HT-29 (cell line): ENCODE measurements at places on chromosomes 5 and 9. TPM values are rescaled to one million over a fixed set of nuclear protein-coding genes. Genes with fewer than 3 reads are reported as not detected.

The GRPEL2 gene
- total RNA-seq = 10.7 and 14.2 TPM in 2 replicates

The TTC16 gene
- not detected in 2 replicates for total RNA-seq

The GABRA6 gene
- total RNA-seq = not detected in 2 replicates

The OR1J2 gene
- not detected in 2 replicates for total RNA-seq

The NTNG2 gene
- total RNA-seq = not detected in 2 replicates

The FOXD4L4 gene
- not detected in 2 replicates for total RNA-seq

The PCDHGB7 gene
- total RNA-seq = 0.66 and 2.1 TPM in 2 replicates

The MIGA2 gene
- total RNA-seq = 64.8 and 66.6 TPM in 2 replicates

The RUSC2 gene
- 0.94 and 2.0 TPM in 2 replicates for total RNA-seq

The BAG1 gene
- total RNA-seq = 70.0 and 78.4 TPM in 2 replicates

The BTNL9 gene
- 32.4 and 36.7 TPM in 2 replicates for total RNA-seq

The DNAJC18 gene
- 0.44 and 0.81 TPM in 2 replicates for total RNA-seq

The EIF4E1B gene
- not detected in 2 replicates for total RNA-seq

The HOMER1 gene
- 5.7 and 7.9 TPM in 2 replicates for total RNA-seq

The SH2D3C gene
- total RNA-seq = not detected in 2 replicates

The CAST gene
- total RNA-seq = 35.6 and 37.2 TPM in 2 replicates

The PCDHA7 gene
- not detected in 2 replicates for total RNA-seq

The PAPPA gene
- total RNA-seq = not detected in 2 replicates

The BAAT gene
- total RNA-seq = 0.28 and 0.57 TPM in 2 replicates

The DOCK2 gene
- not detected in 2 replicates for total RNA-seq

The ADAMTS2 gene
- total RNA-seq = not detected in 2 replicates

The PCDHB12 gene
- 0.13 and 0.18 TPM in 2 replicates for total RNA-seq

The OCLN gene
- total RNA-seq = 25.6 and 43.6 TPM in 2 replicates

The CAMK4 gene
- not detected in 2 replicates for total RNA-seq

The ZNG1F gene
- total RNA-seq = 2.3 and 6.4 TPM in 2 replicates

The SHISAL2B gene
- not detected in 2 replicates for total RNA-seq

The CMYA5 gene
- total RNA-seq = 0.08 and 1.1 TPM in 2 replicates

The PELO gene
- total RNA-seq = 37.1 and 41.2 TPM in 2 replicates

The FBXO10 gene
- total RNA-seq = 3.4 and 7.4 TPM in 2 replicates

The LCN9 gene
- total RNA-seq = not detected in 2 replicates

The ORM2 gene
- not detected in 2 replicates for total RNA-seq

The PIP5KL1 gene
- 1.2 and 3.8 TPM in 2 replicates for total RNA-seq

The KCNN2 gene
- total RNA-seq = not detected in 2 replicates

The RASGEF1C gene
- total RNA-seq = not detected in 2 replicates

The CDX1 gene
- total RNA-seq = 3.9 and 6.6 TPM in 2 replicates

The PPP3R2 gene
- not detected in 2 replicates for total RNA-seq

The UBE2QL1 gene
- not detected in 2 replicates for total RNA-seq

The SLC6A3 gene
- total RNA-seq = not detected in 2 replicates

The RGS3 gene
- total RNA-seq = 71.2 and 76.8 TPM in 2 replicates

The PCDHB10 gene
- total RNA-seq = 0.05 TPM in 1 of 2 replicates, not detected in the other

The PCDHB4 gene
- total RNA-seq = not detected in 2 replicates

The NMUR2 gene
- 20.6 and 26.2 TPM in 2 replicates for total RNA-seq

The BTNL8 gene
- total RNA-seq = 0.13 and 1.0 TPM in 2 replicates

The ANKRD31 gene
- total RNA-seq = 0.05 TPM in 1 of 2 replicates, not detected in the other

The MEIKIN gene
- not detected in 2 replicates for total RNA-seq

The WDR38 gene
- not detected in 2 replicates for total RNA-seq

The SMIM33 gene
- total RNA-seq = 0.05 TPM in 1 of 2 replicates, not detected in the other

The PRLR gene
- total RNA-seq = 8.2 and 9.1 TPM in 2 replicates

The ARHGEF28 gene
- total RNA-seq = 20.1 and 36.5 TPM in 2 replicates
